ENCODE measurements at places on chromosomes 3 and 15.

DNA sequence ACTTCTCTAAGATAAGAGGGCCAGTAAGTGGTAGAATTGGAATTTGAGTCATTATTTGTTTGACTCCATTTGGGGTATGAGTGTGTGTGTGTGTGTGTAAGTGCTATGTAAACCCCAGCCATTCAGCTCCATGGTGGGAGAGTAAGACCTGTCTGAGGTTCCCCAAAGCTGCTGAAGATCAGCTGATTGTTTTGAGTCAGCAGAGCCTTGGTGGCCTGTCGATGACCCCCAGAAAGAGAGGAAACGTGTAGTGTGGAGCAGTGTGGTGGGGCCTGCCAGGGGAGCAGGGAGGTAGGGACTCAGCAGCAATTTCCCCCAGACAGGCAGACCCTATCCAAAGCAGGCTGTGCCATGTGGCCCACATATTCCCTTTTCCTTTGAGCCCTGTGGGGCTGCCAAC, 5.3 kb downstream of the DVL3 start:
- DNase-seq = peak; percentile 51

- no peak for DNase-seq
Measured at GRCh38 chr3:180000500-180000899, 36.2 kb downstream of the PEX5L start.

GRCh38 chr15:63634154-63634553, 37.0 kb downstream of the FBXL22 start:
- DNase-seq = no peak

DNA sequence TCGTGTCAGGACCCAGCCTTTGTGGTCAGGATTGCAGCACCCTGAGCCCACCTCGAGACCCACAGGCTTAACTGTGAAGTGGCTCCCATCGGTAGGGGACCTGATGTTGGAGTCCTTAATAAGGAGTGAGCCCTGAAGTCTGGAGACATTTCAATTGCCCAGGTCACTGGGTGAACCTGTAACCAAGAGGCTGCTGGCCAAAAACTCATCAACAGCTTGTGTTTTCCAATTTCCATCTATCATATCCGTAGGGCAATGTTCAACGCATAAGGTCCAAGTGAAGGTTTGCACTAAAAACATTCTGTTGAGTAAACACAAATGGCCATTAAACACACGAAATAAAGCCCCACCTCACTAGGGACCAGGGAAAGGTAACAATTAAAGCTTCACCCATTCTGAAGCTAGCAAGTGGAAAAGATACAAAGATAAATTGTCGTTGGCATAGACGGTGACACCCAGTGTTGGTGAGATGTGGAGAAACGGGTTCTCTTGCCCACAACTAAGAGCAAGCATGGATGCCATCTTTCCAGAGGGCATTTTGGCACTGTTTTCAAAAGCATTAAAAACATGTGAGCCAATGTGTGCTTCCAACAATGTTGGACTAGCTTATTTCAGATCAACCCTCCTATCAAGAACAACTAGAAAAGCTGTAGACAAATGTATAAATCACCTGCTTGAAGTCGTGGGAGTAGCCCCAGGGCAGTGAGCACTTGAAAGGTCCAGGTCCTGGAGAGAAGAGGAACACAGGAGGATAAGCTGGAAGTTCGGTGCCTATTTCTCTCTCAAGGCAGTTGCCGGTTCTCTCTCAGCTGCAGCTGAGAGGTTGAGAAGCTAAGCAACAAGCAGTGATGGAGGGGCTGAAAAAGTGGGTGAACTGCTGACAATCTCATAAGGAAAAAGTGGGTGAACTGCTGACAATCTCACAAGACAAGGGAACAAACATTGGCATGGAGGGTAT, 56.3 kb upstream of the PCSK6 start:
- DNase-seq = no peak

- no peak for DNase-seq
Measured at GRCh38 chr3:113439606-113440005, 1.7 kb downstream of the CFAP44 start.

DNA sequence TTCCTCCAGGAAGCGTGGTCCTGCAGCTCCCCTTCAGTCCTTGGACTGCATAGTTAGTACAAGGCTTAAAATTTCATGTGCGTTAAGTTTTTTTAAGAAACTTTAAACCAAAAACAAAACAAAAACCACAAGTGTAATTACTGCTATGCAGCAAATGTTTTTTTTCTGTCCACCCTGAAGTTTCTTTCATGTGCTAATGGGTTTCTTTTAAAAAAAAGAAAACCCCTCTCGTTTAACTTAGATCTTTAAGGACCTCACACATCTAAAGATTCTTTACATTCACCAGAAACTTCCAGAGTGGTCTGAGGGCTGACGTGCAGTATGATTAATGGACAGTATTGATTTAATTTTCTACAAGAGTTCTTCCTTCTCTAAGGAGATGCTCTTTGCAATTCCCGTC, 72.0 kb upstream of the PYGO1 start:
- no peak for DNase-seq

- no peak for DNase-seq
Measured at GRCh38 chr3:166554023-166554422, 716.8 kb upstream of the BCHE start.

DNA sequence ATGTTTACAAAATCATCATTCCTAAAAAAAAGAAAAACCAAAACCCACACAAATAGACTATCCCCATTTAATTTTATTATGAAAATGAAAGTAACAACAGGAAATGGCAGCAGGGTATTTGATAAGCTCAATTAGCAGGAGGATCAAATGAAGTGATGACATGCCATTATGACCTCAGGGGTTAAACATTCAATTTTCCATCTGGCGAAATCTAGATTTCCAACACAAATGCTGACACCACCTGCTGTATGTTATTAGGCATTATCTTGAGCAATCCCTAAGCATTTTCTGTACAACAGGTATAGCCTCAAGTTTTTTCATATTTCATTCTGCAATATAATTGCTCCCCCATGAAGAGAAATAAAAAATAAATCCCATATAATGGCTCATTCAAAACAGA, 57.1 kb downstream of the SHQ1 start:
- DNase-seq = peak; percentile 4

- DNase-seq = peak; percentile 80
Measured at GRCh38 chr3:8629151-8630021, 15.2 kb downstream of the SSUH2 start.

DNA sequence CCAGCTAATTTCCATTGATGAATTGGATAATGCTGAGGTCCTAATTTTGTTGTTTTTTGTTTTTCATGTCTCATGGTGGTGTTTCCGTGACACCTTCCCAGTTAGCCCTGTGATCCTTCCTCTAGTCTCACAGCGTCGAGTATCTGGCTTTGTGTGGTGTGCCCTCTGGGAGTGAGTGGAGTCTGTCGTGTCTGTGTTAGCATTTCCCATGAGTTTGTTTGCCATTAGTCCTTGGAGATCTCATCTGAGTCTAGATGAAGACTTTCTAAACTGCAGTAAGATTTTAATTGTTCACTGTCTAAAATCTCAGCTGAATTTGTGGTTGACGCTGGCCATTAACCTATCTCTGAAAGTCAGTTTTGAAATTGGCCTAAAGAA, 224.2 kb downstream of the ITPR1 start:
- DNase-seq = no peak

- DNase-seq = peak; percentile 73
Measured at GRCh38 chr3:122564155-122564912, at the start of the genes DTX3L and PARP9. TSS of gene DTX3L (plus strand) at chr3:122564338. CDS start at chr3:122564427, 89 bp downstream. TSS of gene PARP9 (minus strand) at chr3:122564300. CDS start at chr3:122559620, 4,680 bp downstream.

DNA sequence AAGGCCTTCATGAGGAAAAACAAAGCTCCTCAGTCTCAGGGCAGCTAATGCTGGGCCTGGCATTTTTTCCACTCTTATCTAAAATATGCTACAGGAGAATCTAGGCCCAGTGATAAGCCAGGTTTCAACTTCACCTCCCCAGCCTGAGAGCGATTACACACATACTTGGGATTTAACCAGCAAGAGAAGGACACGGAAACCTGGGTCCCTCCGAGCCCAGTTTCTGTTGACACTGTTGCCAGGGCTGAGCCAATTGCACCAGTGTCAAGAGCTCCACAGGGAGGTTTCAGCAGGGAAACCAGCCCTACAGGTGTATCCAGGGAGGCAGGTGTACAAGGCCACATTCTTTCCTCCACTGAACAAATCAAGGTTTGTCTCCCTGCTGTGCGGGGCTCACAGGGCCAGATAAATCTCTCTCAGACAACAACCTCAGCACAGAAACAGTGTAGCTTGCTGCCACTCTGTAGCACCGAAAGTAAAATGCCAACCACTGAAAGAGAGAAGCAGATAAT, 85.4 kb downstream of the MAGI1 start:
- DNase-seq = no peak

- DNase-seq = peak; percentile 79
Measured at GRCh38 chr3:122560680-122561079, 3.4 kb downstream of the PARP9 start.

DNA sequence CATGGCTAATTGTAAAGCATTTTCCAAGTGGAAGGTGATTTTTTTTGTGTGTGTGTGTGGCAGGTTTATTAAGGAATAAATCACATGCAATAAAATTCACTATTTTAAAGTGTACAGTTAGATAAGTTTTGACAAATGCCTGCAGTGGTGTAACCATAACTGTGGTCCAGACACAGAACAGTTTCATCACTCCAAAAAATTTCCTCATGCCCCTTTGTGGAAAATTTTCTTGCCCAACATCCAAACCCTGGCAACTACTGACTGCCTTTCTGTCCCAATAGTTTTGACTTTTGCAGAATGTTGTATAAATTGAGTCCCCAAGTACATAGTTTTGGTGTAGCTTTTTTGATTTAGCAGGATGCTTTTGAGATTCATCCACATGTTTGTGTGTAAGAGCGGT, 135.1 kb upstream of the KLHL25 start:
- no peak for DNase-seq

DNA sequence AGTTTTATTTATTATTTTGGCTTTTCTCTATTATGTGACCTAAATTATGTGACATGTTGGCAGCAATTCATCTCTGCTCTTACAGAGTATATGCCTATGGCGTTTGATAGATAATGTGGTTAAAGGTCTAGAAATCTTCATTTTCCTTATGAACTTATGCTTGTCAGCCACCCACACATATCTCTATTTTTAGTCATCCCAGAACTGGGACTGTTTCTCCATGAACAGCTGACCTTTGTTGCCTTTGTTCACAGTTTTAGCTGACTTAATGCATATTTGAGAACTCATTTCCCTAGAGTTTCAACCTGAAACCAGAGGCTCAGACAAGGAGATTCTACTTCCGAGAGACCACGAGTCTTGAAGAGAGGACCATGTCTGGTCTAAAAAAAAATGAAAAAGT, 176.5 kb downstream of the RAP2B start:
- peak; percentile 50 for DNase-seq

DNA sequence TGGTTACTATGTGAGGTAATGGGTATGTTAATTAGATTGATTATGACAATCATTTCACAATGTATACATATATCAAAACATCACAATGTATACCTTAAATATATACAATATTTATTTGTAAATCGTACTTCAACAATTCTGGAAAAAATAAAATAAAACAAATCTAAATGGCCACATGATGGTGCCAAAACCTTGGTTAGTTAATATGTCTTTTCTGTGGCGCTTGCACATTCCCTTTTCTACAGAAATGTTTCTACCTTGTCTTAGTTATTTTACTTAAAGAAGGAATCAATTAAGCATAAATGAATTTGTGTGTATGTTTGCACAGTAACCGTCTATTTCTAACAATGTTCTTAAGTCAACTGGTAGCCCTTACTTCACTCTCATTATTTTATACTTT, 53.4 kb downstream of the OXSM start:
- peak; percentile 17 for DNase-seq

GRCh38 chr3:153399636-153400035, 237.6 kb downstream of the RAP2B start:
- no peak for DNase-seq

DNA sequence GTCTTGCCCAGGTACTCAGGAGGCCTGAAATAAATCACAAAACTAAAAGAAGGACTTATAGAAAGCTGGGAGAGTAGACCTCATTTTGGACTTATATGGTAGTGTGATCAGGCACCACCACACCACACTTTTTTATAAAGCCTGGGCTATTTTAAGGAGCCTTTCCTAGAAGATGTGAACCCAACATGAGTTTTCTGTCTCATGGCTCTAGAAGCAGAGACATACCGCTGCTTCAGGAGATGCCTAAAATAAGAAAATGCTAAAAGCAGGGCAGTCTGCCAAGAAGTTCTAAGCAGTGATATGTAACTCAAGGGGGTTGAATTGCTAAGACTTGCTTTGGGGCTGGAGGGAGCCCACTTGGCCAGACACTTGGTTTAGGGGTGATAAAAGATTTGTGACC, 49.6 kb downstream of the SUMF1 start:
- peak; percentile 70 for DNase-seq

- DNase-seq = no peak
Measured at GRCh38 chr15:99635794-99636193, 70.0 kb downstream of the MEF2A start.

DNA sequence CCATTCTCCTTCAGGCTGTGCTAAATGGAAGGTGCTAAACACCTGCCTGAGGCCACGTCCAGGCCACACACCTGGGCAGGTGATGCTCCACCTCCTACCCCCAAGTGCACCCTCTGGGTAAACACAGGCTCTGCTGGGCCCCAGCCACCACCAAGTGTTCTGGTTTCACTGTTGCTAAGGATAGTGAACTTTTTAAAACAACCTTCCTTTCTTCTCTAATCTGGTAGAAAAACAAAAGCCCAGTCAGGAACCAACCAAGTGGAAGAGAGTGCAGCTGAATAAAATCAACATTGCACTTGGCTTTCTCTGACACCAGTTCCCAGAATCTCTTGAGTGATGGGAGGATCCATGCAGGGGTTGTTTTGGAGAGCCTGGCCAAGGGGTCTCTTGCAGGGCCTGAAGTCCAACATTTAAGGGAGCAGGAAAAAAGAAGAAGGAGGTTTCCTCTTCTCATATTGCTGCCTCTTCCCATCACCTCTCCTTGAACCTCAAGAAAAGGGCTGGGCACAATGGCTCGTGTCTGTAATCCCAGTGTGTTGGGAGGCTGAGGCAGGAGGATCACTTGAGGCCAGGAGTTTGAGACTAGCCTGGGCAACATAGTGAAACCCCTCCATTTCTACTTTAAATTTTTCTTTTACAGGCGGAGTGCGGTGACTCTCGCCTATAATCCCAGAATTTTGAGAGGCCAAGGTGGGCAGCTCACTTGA, 26.2 kb upstream of the ATP13A3 start:
- DNase-seq = no peak

GRCh38 chr3:190345027-190345821, 23.0 kb upstream of the CLDN1 start:
- DNase-seq = peak; percentile 98

- DNase-seq = peak; percentile 25
Measured at GRCh38 chr3:98843266-98843959, 58.1 kb downstream of the DCBLD2 start.

DNA sequence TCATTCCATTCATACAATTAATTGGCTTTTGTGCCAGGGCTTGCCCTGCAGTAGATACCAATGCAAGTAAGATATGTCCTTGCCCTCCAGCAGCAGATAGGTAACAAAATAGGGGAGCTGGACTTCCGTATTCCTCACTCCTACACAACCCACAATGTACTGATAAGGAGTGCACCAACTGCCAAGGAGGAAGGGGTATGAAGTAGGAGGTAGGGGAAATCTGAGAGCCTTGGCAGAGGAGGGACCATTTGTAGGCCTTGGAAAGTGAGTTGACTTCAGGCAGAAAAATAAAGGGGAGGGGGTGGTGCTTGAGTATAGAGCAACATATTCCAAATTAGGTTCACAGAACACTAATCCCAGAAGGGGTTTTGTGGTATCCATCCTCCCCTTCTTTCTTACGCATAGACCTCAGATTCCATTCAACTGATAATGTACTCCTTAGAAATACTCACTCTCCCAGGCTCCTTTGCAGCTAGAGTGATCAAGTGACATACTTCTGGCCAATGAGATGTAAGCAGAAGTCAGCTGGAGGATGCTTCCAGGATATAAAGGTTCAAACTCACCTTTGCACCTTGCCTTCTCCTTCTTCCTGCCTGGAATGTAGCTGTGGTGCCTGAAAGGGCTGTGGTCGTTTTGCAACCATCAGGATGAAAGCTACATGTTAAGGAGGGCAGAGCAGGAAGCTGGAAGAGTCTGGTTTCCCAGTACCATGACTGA, 127.1 kb upstream of the SMAD3 start:
- DNase-seq = no peak
